ENCODE measurements at places on chromosomes 4 and X.

GRCh38 chr4:184165291-184165690, 52.4 kb downstream of the ENPP6 start:
- H3K27ac ChIP-seq: no peak overlapping the region
- peaks cover 6% of the 10 kb centered on the region for H3K4me1 ChIP-seq
- peaks cover 88% of the 10 kb centered on the region for H3K27me3 ChIP-seq
- H3K36me3 ChIP-seq: no peaks in the 10 kb centered on the region
- no peak for DNase-seq

DNA sequence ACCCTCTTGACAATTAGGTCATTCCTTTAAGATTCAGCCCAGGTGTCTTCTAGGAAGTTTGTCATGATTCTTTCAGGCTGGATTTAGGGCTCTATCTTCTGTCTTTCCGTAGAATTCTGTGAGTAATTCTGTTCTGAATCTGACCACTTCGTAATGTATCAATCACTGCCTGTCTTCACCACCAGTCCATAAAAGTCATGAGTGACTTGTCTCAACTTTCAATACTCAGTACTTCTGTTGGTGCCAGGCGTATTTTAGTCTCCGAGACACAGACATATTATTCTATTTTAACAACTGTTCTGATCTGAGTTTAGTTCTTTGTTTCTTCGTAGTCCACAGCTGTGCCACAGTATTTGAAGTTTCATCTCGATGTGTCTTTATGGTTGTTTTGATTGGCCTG, 310.7 kb downstream of the PPARGC1A start:
- no peak for DNase-seq
- H3K4me1 ChIP-seq: no peaks in the 10 kb centered on the region
- H3K4me3 ChIP-seq: no peak overlapping the region
- no peak overlapping the region for H3K27ac ChIP-seq
- H3K36me3 ChIP-seq: no peaks in the 10 kb centered on the region

DNA sequence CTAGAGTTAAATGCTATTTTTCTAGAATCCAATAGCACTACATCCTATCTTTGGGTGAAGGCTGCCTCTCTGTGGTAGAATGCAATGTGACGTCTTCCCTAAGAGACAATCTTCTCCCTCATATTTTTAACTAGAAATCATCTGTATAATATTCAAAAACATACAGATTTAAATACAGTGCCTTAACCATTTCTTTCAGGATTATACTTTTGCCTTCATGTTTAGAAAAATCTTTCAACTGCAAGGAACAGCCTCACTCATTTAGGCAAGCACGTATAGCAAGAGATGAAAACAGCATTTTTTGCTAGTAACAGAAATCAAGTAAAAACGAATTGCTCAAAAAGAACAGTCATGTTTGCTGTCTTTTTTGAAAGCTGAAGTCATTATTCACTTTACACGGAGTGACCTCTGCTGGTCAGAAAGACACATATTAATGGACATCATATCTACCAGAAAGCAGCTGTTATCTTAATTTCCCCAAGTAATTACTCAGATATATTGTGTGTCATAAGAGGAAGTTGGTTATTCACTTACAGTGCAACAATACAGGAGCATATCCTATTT, 422.3 kb downstream of the STPG2 start:
- H3K36me3 ChIP-seq: no peaks in the 10 kb centered on the region
- DNase-seq: no peak
- H3K27me3 ChIP-seq: no peaks in the 10 kb centered on the region

GRCh38 chr4:139962130-139962684, 191.8 kb downstream of the MAML3 start:
- no peak for DNase-seq
- peaks cover 29% of the 10 kb centered on the region for H3K27me3 ChIP-seq
- H3K4me3 ChIP-seq: no peak overlapping the region
- H3K4me1 ChIP-seq: no peaks in the 10 kb centered on the region
- H3K27ac ChIP-seq: no peak overlapping the region

DNA sequence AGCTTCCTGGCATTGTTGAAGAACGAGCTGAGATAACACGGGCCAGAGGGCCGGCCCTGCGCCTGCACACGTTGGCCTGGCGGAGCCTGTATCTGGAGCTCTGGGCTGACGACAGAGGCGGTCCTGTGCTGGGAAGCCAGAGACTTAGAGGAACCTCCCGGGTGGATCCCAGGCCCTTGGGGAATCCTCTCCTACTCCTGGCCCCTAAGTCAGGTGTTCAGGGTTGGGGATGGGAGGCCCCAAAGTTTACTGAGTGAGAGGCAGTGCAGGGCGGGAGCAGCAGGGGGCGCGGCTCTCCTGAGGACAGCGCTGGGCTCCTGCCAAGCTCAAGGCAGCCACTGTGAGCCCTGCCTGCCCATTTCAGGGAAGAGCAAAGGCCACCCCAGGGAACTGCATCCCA, 2.5 kb upstream of the HTRA3 start:
- peaks cover 57% of the 10 kb centered on the region for H3K27me3 ChIP-seq
- H3K4me1 ChIP-seq: no peaks in the 10 kb centered on the region
- H3K4me3 ChIP-seq: no peak overlapping the region
- H3K27ac ChIP-seq: no peak overlapping the region
- DNase-seq: no peak

DNA sequence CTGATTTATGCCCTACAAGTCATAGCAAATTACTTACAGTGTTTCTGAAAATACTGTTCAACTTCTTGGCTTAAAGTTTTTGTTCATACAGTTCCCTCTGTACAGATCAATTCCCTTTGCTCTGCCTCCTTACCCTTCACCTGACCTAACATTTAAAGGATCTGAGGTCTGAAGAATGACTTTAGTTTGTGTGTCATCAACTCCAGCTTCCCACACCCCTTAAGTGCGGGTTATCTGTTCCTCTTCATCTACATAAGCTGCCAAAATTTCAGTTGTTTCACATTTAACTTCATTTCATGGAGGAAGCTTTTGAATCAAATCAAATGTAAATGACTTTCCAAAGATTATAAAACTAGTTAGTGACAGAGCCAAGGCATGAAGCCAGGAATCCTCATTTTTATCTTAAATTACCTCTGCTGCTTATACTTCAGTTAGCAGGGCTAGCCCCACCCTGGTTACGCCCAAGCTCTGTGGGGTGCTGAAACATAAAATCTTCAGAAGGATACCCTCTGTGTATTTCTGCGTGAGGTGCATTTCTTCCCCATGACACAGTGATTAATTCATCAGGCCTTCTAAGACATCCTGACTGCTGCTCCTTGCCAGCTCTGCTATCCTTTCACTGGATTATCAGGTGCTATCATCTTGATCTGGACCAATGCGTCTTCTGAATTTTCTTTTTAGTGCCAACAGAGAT, 16.5 kb downstream of the CXCL1 start:
- DNase-seq: no peak
- no peak overlapping the region for H3K4me3 ChIP-seq
- no peak overlapping the region for H3K27ac ChIP-seq
- no peaks in the 10 kb centered on the region for H3K27me3 ChIP-seq

- peaks cover 7% of the 10 kb centered on the region for H3K4me1 ChIP-seq
- H3K36me3 ChIP-seq: peaks cover 24% of the 10 kb centered on the region
- H3K4me3 ChIP-seq: no peak overlapping the region
These were observed 66.0 kb upstream of the DDX60 start for GRCh38 chr4:168384437-168385141.

DNA sequence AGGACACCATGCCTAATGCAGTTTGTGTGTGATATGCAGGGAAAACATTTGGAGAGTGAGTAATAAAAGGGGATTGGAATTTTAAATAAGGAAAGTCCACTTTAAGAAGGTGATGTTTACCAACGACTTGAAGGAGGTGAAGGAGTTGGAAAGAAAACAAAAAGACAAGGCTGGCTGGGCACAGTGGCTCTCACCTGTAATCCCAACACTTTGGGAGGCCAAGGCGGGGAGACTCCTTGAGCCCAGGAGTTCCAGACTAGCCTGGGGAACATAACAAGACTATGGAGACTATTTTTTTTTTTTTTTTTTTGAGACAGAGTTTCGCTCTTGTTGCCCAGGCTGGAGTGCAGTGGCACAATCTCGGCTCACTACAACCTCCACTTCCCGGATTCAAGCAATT, 11.0 kb downstream of the NDUFB11 start:
- no peaks in the 10 kb centered on the region for H3K27me3 ChIP-seq
- H3K4me1 ChIP-seq: no peaks in the 10 kb centered on the region
- H3K27ac ChIP-seq: no peak overlapping the region
- H3K4me3 ChIP-seq: no peak overlapping the region

DNA sequence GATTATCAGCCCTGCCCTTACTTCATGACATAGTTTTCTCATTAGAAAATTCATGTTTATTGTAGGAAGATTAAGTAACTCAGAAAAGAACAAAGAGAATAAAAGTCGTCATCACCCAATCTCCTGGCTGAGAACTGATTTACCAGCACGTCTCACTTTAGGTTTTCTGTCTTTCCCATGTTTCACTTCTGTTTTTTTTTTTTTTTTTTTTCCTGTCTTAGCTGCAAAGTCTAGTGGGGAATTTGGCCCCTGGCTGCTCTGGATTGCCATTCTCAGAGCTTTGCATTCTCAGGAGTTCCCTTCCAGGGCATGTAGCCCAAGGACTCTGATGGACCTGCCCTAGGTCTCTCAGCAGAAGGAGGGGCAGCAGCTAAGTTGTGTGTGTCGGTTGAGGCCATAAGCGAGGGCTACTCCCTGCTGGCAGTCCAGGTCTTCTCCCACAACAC, 57.8 kb downstream of the TMEM131L start:
- H3K4me1 ChIP-seq: peaks cover 94% of the 10 kb centered on the region
- H3K36me3 ChIP-seq: peaks cover 15% of the 10 kb centered on the region
- H3K27me3 ChIP-seq: no peaks in the 10 kb centered on the region
- peak overlapping the region; percentile 84 for H3K27ac ChIP-seq
- peak overlapping the region; percentile 36 for H3K4me3 ChIP-seq
- no peak for DNase-seq

GRCh38 chr4:124862261-124862660, 149.7 kb upstream of the ANKRD50 start:
- no peaks in the 10 kb centered on the region for H3K4me1 ChIP-seq
- no peak overlapping the region for H3K27ac ChIP-seq
- no peaks in the 10 kb centered on the region for H3K36me3 ChIP-seq
